Activated T-cell treated with anti-CD3 and anti-CD28 coated beads for 48 hours (primary cell): ENCODE measurements at places on chromosomes 16 and 17.

DNA sequence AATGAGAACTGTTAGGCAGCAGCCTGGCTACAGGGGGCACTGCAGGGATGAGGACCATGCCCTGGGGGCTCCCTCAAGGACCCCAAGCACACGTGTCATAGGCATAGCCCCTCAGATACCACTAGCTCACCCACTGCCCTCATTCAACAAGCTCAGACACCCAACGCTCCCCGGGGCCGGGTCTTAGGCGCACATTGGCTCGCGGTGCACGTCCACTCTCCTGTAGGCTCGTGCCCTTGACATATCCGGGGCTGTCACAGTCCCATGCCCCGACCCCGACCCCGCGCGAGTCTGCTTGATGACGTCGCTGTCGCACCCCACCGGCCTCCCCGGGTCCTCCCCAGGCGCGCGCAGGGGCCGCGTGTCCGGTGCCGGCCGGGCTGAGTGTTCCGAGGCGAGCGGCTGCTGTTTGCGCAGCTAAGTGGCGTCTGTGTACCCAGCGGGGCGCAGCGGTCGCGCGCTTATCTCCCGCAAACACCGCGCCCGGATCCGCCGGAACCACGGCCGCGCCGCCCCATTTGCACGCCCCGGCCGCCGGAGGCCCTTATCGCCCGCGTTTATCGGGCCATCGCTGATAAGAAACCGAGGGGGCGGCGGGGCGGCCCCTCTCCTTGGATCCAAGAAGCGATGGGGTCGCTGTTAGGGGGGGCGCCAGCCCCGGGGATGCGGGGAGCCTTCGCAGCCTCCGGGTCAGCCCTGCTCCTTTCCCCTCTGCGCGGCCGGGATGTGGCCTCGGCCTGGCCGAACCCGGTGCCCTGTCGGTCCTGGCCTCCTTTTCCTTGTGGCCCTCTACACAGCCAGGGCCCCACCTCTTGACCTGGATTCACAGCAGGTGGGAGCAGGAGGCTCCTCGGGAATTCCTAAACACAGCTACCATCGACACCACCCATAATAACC is 20.7 kb upstream of the NAGS start:
- no peak for DNase-seq

DNA sequence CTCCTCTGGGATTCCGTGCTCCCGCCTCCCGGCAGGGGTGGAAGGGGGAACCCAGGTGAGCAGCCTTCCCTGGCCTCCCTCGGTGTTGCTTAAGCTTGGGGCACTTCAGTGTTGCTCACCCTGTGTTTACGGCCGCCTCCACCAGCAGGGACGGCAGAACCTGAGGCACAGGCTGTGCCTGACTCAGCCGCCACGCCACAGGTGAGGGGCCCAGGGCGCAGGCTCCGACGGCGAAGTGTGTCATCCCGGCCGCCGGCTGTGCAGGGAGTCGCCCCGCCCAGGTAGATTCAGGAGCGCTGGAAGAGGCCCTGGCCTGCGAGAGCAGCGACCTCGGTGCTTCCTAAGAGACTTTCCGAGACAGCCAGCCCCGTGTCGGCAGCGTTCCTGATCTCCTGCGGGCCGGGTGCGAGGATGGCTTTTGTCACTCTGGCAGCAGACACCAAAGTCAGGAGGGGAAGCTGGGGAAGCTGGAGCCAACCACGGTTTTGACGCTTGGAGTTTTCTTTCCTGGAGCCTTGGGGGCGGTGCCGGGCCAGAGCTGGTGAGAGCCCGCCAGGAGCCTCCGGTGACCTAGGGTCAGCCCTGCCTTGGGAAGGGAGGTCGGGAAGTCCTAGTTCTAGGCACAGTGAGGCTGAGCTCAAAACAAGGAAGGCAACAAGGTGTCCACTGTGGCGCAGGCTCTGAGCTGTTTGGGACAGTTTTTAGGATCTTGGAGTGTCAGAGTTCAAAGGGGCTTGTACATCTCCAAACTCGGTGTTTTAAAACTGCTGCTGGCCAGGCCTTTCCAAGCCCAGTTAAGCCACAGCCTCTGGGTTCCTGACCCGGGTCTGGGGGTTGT is 2.1 kb downstream of the GSE1 start:
- DNase-seq, result peak; percentile 67

DNA sequence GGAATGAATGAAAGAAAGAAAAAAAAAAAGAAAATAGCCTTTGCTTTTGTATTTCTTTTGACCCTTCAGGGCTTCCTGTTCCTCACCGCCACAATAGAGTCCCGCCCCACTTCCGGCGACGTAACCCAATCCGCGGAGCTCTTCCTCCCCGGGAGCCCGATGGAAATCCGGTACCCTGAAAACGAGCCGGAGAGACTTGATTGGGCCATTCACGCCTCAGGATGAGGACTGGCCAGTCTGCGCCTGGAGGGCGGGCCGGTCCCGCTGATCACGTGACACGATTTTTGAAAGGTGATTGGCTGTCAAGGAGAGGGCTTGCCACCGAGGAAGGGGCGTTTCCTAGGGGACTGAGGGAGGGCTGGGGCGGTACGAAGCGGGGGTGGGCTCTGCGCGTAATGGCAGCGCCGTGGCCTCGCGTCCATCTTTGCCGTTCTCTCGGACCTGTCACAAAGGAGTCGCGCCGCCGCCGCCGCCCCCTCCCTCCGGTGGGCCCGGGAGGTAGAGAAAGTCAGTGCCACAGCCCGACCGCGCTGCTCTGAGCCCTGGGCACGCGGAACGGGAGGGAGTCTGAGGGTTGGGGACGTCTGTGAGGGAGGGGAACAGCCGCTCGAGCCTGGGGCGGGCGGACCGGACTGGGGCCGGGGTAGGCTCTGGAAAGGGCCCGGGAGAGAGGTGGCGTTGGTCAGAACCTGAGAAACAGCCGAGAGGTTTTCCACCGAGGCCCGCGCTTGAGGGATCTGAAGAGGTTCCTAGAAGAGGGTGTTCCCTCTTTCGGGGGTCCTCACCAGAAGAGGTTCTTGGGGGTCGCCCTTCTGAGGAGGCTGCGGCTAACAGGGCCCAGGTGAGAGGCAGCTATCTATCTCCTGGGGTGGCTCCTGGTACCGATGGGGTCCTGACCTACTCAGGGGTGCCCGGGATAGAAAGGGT is at the start of the genes PSME3IP1 and RSPRY1:
PSME3IP1 (minus strand) TSS at position 95 of the 927 bp plus-strand sequence. CDS start 12,185 bp downstream, outside the sequence.
RSPRY1 (plus strand) TSS at position 385 of the 927 bp plus-strand sequence. CDS start 18,330 bp downstream, outside the sequence.
- peak; percentile 98 for DNase-seq

DNA sequence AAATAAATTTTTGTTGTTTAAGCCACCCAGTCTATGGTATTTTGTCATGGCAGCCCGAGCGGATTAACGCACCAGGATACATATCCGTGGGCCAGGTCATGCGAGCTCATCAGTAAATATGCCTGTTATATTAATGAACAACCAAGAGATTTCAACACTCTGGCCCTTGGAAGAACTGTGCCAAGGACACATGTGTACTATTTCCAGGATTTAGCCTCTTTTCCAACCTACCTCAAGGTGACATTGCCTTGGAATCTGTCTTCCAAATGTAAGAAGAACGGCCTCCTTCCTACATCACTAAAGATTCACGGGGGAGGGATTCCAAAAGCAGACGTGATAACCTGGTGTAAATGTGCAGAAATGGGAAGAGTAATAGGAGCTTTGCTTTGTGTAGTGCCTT is 72.8 kb upstream of the DYNLRB2 start:
- no peak for DNase-seq

DNA sequence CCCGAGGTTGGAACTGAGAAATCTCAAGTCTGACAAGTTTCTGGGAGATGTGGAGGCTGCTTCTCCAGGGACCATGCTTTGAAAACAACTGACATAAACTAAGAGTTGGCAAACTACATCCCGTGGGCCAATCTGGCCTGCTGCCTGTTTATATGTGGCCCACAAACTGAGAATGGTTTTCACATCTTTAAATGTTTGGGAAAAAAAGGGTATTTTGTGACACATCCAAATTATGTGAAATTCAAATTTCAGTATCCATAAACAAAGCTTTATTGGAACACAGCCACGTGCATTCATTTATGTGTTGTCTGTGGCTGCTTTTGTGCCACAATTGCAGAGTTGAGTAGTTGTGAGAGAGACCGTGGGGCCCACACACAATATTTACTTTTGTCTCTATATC is 163.8 kb upstream of the PIRT start:
- no peak for DNase-seq

DNA sequence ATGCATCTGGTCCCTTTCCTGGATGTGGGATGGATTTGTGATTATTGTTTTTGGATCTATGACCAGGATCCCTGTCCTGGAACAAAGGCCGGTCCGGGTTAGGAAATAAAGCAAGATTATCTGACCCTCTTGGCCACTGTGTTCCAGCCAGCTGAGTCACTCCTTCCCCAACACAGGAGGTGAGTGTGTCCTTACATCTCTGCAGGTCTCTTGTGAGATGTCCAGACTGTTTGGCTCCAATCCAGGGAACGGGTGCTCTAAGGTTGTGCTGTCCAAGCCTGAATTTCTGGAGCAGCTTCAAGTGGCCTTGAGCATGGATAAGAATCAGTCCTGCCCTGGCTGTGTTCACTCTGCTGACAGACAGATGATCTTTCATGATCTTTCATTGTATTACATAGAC is 136.5 kb upstream of the CCL2 start:
- DNase-seq, result no peak

- no peak for DNase-seq
Observed at GRCh38 chr16:54487933-54488332, 201.3 kb upstream of the IRX3 start.
